Kidney (tissue), 22 donors: ENCODE measurements at places on chromosomes 1 and 21. TPM values are rescaled to one million over a fixed set of nuclear protein-coding genes. Genes with fewer than 3 reads are reported as not detected.

The FCRL2 gene
- total RNA-seq = 2.5 TPM

DNA sequence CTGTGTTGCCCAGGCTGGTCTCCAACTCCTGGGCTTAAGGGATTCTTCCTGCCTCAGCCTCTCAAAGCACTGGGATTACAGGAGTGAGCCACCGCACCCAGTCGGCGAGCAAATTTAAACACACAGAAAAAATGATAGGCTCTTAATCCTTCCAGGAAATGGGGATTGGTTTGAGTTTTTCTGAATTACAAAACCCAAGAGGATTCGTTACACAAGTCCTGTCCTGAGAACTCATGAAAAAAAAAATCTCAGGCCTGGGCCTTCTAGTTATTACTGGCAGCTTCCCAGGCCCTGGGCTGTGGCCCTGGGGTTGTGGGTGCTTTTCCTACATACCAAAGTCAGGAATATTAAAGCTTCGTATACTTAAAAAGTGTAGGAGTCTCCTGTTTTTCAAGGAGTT lies 6.3 kb upstream of the IFNGR2 start:
- DNase-seq = peak; percentile 60

GRCh38 chr1:104733866-104734265 lies 984.2 kb downstream of the AMY1C start:
- no peak for DNase-seq

GRCh38 chr1:167555971-167556714 lies 2.6 kb upstream of the CREG1 start:
- DNase-seq = peak; percentile 83

GRCh38 chr1:215612391-215612790 lies 45.3 kb downstream of the KCTD3 start:
- DNase-seq = no peak

The GREM2 gene
- 0.50 TPM for total RNA-seq

DNA sequence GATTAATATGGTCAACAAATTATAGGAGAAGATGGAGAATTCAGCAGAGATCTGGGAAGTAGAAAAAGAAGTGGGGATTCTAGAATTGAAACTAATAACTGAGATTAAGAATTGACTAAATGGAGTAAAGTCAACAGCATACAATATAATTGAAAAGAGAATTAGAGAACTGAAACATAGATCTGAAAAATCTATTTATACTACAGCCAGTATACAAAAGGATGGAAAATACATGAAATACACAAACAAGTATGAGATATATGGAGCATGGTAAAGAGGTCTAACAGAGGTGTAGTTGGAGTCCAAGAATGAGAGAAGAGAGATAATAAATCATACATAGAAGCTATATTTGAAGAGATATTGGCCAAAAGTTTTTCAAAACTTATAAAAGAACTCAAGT lies 235.2 kb downstream of the FGGY start:
- DNase-seq = no peak

The RNU1-2 gene
- total RNA-seq = 8,605 TPM

DNA sequence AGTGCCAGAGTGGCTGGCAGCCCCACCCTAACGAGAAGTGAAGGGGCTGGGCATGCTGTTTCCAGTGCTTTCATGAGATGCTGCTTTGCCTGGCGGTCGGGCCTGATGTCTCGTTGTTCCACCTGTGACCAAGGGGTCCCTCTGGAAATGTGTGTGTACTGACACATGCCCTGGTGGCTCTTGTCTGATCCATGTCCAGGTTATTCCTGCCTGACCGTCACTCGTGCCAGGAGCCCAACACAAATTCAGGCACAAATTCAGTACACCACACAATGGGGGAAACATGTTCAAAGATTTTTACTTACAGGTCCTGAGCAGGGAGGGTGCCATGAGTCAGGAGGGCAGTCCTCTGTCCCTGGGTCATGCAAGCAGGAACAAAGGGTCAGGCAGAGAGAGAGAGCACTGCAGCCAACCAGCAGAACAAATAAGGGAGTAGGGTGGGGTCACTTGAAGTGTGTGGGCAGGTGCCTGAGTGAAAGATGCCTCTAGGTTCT lies 76.3 kb downstream of the ADARB1 start:
- no peak for DNase-seq

DNA sequence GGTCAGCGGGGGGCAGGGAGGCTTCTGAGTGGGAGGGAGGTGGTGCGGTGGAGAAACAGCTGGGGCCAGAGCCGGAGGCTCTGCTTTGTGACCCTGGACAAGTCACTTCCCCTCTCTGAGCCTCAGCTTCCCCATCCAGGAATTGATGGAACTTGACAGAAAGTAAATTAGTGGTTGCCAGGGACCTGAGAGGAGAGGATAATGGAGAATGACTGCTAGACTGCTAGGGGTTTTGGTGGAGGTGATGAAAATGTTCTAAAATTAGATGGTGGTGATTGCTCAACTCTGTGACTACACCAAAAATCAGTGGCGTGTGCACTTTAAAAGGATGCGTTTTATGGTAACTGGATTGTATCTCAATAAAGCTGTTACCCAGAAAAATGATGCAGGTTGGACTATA lies 100.9 kb downstream of the ARHGEF10L start:
- DNase-seq = no peak

The ANKRD45 gene
- 7.7 TPM for total RNA-seq

DNA sequence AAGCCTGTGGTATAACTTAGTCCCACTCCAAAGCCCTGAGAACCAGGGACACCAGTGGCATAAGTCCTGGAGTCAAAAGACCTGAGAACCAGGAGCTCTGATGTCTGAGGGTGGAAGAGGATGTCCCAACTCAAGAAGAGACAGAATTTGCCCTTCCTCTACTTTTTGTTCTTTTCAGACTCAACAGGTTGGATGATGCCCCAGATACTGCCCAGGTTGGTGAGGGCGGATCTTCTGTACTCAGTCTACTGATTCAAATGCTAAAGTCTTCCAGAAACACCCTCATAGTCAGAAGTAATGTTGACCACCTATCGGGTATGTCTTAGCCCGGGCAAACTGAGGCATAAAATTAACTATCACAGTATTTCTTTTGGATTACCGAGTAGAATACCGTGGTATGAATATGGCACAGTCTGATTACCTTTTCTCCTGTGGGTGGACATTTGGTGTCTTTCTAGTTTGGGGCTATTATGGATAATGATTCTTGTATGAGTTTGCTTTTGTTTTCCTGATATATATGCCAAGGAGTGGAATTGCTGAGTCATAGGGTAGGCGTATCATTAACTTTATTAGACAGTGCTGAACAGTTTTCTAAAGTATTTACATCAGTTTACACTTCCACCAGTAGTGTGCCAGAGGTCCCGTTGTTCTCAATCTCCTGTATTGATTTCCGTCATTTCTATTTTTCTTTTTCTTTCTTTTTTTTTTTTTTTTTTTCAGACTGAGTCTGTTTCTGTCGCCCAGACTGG lies 3.2 kb upstream of the CHAF1B start:
- DNase-seq = no peak

The FAM72C gene
- total RNA-seq = 0.38 TPM

DNA sequence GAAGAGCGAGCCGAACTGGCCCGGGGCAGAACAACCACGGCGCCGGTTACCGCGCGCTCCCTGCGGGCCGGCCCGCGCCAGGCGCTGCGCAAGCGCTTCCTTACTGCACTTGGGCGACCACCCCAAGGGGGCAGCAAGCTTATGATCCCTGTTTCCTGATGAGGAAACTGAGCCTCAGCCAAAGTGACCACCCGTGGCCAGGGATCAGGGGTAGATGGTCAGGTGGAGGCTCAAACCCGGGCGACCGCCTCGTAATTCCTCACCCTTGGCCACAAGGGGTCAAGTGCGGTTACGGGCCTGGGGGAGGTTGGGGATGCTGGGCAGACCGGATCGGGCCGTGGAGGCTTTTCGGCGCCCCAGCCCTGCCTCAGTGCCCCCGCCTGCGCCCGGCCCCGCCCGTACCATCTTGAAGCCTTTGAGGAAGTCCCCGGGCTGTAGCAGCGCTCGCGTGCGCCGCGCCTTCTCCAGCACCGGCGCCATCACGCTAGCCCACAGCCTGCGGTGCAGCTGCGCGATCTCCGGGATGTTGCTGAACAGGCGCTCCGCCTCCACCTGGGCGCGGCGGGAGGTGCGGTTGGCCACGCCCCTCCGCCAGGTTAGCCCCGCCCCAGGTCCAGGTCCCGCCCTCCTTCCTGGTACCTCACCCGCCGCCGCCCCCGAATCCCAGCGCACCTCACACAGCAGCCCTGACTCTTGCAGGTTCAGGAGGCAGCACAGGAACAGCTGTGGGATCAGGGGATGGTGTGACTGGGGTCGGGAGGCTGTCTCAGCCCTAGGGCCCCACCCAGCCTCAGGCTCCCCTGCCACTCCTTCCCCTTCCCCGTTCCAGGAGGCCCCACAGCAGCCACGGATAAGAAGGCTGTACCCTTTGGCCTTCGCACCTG lies 5.4 kb upstream of the TNFRSF25 start:
- DNase-seq = no peak

DNA sequence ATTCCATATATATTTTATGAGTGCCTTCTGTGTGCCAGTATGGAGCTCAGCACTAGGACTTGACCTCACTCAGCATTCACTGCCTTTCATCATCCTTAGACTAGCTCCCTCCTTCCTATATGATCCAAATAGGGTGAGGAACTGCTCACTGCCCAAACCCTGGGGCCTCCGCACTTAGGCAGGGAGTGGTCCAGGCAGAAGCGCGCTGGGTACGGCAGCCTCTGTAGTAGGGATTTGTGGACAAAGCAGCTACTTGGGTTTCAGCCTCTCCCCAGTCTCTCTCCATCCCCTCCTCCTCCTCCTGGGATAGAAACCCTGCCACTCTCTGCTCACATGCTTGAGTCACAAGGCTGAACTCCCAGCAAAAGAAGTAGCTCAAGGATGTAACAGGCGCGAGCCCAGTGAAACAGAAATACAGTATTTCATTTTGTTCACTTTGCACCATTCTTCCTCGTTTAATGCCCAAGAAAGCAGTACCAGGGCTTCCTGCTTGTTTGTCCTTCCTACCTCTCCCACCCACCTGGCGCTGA lies 32.9 kb downstream of the PLEKHA6 start:
- DNase-seq = no peak

DNA sequence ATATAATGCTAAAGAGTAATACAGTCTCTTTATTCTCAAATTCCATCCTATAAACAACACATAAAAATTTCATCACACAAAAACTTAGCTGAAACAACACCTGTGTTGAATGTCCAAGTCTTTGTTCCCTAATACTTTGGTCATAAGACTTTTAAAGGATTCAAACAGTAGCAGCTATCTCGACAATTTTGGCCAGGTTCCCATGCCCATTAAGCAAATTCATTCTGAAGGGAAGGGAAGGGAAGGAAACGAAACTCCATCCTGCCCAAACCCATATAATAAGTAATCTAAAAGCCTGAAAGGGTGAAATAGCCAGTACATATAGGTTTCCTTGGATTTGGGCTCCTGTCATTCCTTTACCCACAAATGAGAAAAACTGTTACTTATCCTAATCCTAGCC lies 7.5 kb downstream of the IVNS1ABP start:
- no peak for DNase-seq

The CRYAA gene
- not detected for total RNA-seq

GRCh38 chr1:114648503-114648902 lies 21.3 kb downstream of the DENND2C start:
- no peak for DNase-seq

DNA sequence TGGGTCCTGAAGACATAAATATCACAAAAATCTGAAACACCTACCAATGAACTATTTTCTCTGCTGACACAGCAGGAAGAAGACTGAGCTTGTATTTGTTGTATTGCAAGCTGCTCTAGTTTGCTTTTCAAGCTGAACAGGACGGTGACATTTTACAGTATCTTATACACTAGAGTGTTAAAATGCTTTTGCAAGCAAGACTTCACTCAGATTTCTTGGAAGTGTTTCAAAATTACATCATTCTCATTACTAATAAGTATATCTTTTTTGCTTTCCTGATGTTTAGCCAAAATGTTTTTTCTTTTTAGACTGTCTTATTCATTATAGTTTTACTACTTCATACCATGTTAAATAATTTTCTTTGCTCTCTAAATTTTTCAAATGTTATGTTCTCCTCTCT lies 427.1 kb upstream of the CXADR start:
- DNase-seq = no peak

DNA sequence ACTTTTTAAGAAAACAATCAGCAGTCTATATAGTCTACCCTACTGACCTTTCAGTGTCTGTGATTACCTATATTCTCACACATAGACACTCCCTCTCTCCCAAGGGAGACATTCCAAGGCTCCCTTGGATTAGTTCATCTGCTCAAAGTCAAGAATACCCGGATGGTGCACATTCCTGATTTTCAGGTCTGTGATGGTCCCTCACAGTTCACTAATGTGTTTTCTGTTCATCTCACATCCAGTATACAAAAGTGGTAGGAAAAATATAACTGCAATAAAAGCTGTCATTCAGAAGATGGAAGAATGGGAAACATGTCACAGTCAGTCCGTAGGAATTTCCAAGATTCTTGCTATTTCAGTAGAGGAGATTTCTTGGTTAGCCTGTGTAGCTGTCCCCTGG lies 224.1 kb upstream of the CACYBP start:
- DNase-seq = no peak

The LCE1F gene
- total RNA-seq = not detected

The TNFRSF18 gene
- 8.1 TPM for total RNA-seq

The OR10Z1 gene
- total RNA-seq = not detected

The CD52 gene
- total RNA-seq = 30.8 TPM

- DNase-seq = no peak
Measured at GRCh38 chr1:171984850-171985485, 143.7 kb downstream of the DNM3 start.
